ENCODE measurements at places on chromosomes 7 and 10.
A peak's percentile ranks its signal among the peaks of the same experiment; 100 is the strongest.

DNA sequence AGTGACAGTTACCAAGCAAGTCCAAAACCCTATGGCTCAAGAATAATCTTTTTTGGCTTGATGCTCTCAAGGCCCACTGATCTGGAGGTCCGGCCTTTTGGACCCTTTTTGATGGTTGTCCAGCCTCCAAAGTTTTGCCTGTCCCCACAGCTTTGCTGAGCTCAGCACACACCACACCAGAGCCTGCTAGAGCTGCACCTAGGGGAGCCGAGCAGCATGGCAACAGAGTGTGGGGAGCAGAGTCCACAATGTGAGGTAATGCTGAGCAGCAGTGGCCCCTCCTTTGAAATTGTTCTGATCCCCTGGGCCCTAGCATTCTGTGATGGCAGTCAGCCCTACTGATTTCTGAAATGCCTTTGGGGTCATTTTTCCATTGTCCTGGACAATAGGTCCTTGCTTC, 9.3 kb downstream of the GIMAP7 start:
- DNase-seq, result no peak

DNA sequence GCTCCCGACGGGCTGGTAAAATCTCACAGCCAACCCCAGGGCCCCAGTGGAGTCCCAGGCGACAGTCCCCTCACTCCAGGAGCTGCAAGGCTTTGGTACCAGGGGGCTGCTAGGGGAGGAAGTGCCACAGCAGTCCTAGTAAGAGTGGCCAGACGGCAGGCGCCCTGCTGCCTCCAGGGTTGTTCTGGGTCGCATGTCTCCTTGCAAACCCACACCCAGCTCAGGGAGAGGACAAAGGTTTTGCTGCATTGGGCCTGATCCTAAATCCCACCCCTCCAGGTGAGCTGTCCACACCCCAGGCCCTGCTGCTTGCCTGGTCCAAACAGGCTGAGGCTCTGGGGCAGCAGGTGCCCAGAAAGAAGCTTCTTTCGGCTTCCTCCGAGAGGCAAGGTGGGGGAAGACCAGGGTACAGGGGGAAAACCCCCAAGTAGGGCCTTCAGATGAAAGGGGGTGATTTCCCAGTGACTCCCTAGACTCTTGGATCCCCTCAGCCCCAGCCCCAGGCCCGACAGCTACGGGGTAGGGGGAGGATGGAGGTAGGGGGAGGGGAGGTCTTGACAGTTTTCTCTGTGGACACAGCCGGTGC, 4.2 kb upstream of the KCP start:
- DNase-seq, result no peak

DNA sequence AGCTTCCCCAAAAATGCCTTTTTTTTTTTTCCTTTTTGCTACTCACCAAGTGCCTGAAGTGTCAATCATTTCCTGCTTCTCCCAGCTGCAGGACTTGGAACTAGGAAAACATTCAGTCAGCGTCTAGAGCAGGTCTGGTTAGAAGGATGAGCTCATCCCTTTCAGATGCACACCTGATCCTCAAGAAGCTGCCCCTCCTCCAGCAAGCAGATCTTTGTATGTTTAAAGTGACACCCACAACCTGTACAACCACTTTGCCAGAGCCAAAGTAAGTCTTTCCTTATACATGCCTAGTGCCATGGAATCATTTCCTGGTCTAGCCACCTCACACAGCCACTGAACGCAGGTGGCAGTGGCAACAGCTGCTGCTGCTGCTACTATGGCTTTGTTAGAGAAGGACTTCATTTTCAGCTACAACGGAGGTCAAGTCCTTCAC, 10.4 kb upstream of the USP54 start:
- no peak for DNase-seq

DNA sequence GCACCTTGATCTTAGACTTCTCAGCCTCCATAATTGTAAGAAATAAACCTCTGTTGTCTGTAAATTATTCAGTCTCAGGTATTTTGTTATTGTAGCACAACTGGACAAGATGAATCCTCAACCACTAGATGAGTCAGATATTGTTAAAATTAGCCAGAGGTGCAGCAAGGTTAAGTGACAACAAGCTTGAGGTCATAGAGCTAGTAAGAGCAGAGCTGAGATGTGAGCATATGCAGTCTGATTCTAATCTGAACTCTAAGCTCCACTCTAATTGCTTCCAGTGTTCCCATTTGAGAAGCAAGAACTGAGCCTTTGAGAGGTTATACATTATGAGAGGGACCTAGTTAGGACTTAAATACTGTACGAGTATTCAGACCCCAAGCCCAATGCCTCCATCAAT, 93.1 kb downstream of the FZD1 start:
- no peak for DNase-seq

DNA sequence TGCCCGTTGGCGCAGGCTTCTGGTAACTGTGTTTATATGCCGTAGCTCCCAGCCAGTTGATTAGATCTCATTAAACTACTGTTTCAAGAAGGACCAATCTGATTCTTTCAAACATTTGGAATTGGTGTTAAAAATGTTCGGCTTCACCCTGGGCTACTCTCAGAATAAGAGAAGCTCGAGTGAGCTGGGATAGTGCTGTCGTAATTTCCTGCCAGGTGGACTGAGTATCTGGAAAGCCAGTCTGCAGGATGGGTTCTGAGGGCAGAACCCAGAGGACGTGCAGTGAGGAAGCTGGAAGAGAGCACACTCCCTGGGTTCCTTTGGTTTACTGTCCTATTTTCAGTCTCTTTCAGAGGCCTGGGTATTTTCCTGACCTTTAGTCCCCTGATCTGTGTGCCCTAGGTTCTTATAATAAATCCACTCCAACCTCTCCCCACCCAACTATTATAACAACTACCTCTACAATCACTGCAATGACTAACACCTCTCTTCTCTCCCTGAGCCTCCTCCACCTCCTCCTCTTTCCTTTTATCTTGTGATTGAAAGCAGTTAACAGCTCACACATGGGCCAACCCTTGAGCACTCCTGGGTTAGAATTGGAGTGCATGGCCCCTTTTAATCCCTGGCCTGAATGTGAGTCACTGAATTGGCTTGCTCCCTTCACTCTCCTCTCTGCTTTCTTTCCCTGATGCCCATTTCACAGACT, 63.0 kb downstream of the AOAH start:
- no peak for DNase-seq

- DNase-seq, result no peak
Observed at GRCh38 chr7:143906151-143906550, 4.2 kb upstream of the TCAF1 start.

DNA sequence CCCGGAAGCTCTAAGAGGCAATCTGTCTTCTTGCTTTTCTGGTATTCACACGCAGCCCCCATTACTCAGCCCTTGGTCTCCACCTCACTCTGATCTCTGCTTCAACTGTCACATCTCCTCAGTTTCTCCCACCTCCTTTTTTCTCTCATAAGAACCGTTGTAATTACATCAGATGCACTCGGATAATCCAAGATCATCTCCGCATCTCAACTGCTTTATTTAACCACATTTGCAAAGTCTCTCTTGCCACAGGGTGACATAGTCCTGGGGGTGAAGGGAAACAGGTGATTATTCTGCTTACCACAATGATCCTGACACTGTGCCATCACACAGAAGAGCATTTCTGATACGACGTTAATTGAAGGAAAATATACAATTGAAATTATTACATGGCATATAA, 79.9 kb downstream of the HACD1 start:
- DNase-seq, result no peak

DNA sequence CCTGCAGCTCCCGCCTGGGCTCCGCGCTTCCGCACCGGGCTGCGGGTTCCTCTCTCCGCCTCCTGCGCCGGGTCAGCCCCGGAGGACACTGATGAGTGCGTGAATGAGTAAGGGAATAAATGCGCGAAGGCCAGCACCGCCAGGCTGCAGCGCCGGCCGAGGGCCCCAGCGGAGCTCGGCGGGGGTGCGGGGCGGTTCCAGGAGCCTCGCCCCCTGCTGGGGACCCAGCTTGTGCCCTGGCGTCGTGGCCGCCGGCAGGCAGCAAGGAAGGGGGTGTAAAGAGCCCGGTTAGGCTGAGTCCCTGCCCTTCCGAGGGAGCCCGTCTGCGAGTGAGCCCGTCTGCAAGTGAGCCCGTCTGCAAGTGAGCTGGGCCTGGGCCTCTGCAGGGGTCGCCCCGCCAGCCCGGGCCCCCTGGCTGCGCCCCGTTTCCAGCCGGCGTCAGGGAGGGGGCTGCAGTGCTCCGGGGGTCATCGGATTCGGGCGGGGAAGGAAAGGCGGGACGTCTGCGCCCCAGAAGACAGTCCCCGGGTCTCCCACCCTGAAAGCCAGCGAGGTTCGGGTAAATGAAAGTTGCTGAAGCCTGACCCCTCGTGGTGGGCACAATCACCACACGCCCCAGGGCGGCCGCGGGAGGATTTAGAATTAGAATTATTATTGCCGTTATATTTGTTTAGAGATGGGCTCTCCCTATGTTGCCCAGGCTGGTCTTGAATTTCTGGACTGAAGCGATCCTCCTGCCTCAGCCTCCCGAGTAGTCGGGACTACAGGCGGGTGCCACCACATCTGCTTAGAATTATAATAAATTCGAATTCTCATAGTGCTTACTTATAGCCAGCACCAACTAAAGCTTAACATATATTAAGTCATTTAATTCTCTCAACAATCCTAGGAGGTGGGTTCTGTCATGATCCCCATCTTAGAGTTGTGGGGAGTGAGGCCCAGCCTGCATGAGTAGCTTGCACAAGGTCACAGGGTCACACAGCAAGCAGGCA, 8.6 kb upstream of the CRYGN start:
- DNase-seq, result peak; percentile 65

- DNase-seq, result no peak
Observed at GRCh38 chr7:139623518-139623917, 100.0 kb downstream of the CLEC2L start.

GRCh38 chr10:113916053-113916452, 61.6 kb downstream of the NHLRC2 start:
- DNase-seq, result no peak

DNA sequence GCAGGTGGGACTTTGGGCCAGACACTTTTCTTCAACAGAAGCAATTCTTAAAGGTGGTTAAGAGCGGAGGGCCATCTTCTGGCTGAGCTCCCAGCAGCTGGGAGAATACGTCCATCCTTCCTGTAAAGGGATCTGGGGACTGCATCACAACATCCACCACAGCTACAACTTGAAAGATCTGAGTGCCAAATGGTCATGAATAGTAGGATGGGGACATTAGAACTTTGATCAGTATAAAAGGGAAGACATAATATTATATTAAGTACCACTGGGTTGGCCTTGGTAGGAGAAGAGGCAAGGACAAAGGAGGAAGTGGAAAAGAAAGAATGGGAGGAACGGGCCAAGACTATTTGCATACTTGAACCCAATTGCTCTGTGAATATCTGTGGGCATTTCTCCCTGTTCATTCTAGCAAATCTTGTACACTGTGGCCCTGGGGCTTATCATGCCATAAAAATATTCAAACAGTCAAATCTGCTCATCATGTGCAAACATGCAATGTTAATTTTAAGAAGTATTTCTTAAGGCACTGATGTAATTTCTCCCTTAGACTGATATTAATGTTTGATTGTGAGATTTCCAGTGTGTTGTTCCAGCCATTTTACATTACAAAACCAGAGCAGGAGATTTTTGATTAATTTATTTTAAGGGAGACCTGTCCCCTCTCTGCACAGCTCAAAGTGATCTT, 65.5 kb upstream of the CREB5 start:
- DNase-seq, result no peak

- DNase-seq, result no peak
Observed at GRCh38 chr10:116431598-116431997, 4.0 kb downstream of the PNLIPRP3 start.

- no peak for DNase-seq
Observed at GRCh38 chr7:91165006-91165845, 99.0 kb upstream of the FZD1 start.

- DNase-seq, result no peak
Observed at GRCh38 chr10:89679986-89680385, 21.4 kb upstream of the KIF20B start.

DNA sequence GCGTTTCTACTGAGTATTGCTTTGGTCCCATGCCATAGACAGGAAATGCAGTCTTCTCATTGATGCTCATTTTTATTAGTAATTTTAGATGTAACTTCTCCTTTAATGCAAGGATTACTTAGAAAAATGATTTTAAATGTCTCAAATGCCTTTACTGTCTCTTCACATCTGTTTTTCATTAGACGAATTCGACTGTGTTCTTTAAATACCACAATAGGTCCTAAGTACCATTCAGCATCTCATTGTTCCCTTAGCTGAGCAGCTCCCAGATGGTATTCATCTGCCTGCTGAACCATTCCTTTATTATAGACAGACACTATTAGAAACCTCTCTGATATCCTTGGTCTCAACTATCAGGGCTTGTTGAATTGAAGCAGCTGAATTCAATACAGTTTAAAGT, 113.6 kb downstream of the LSMEM1 start:
- no peak for DNase-seq

- no peak for DNase-seq
Observed at GRCh38 chr10:86227501-86228258, 138.9 kb downstream of the GRID1 start.

DNA sequence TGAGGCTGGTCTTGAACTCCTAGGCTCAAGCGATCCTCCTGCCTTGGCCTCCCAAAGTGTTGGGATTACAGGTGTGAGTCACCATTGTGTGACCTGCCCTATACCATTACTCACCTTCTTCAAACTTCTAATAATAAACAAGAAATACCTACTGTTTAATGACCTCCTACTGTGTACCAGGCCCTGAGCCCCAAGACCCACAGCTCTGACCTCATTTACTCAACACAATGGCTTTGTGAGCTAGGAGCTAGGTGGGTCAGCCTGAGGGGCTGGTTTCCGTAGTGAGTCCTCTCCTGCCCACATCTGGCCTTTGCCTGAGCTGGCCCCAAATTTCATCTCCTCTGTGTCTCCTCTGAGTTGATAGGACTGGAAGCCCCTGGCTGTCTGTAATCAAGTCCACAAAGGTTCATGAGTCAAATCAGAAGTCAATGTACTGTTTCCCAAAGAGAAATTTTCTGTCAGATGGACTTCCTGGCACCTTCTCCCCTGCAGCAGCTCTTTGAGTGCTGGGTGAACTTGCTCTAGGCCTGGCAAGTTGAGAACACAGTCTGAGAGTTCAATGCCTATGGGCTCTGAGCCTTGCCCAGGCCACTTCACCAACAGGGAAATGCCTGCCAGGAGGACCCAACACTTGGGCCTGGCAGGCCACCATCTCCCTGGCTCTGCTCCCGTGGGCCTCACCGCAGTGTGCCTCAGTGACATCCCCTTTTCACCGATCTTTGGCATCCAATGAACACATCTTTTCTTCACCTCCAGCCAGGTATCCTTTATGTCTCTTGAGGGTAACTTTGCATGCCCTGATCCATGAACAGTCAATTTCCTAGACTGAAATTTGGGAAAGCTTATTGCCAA, 24.0 kb downstream of the NEURL1 start:
- no peak for DNase-seq

DNA sequence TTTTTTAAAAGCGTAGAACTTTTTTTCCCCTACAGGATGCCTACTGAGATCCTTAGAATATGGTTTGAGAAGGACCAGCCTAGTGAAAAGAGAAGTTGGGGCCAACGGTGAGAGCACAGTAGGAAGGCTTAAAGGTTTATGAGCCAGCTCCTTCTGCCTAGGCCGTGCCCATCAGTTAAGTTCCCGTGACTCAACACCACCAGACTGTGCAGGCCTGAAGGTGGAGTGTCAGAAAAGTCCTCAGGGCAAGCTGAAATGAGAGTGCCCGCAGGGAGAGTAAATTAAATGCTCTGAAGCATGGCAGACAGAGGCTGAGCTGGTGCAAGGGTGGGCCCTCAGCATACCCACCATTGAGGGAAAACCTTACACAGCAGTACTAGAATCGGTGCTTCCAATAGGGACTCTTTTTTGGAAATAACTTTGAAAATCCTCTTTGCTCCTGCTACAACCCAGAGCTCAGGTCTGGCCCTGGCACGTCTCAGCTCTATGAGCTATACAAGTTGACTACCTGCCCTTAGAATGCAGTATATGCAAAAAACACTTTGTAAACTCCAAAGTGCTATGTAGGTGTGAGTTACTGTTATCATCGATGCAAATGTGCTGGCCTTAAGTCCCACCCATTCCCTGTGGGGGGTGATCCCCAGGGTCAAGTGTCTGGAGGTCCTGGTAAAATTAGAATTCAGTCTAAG, 15.2 kb upstream of the C10orf67 start:
- no peak for DNase-seq
